Uterus (tissue), 4 donors: ENCODE measurements at places on chromosomes 3 and 15.

DNA sequence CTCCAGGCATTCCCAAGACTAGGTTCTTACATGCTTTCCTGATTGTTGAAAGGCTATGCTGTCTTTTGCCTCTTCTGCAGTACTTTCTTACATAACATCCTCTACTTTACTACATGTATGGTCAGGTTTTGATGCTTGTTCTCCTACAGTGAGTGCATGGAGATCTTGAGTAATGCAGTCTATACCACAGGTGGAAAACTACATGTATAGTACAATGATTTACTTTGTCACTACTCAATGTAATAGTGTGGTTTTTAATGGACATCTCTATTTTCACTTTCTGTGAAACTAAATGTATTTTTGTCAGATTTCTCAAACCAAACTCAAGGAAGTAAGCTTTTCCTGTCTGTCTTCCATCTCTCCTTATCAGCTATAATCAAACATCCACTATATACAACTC is 657.0 kb downstream of the TUSC7 start:
- H3K36me3 ChIP-seq, result no peaks in the 10 kb centered on the region
- H3K27ac ChIP-seq, result no peak overlapping the region
- no peaks in the 10 kb centered on the region for H3K27me3 ChIP-seq
- no peak overlapping the region for H3K4me3 ChIP-seq
- no peak for DNase-seq

DNA sequence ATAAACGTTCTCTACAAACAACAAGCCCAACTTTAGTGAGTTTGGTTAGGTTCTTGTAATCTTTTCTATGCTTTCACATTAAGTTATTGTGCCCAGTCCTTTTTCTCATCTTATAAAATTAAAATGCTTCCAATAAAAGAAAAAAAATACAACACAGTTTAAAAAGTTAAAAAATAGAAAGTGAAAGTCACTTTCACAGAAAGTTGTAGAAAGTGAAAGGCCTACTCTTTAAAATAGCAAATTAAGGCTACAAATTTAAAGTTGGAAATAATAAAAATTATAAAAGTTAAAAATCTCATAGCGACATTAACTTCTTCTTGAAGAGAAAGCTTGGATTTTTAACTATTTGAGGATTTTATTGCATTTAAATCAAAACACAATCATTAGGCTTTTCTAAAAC is 35.9 kb downstream of the CD47 start:
- no peak overlapping the region for H3K27ac ChIP-seq
- H3K27me3 ChIP-seq, result no peaks in the 10 kb centered on the region
- no peaks in the 10 kb centered on the region for H3K4me1 ChIP-seq
- no peaks in the 10 kb centered on the region for H3K36me3 ChIP-seq

- H3K27ac ChIP-seq, result no peak overlapping the region
- H3K36me3 ChIP-seq, result no peaks in the 10 kb centered on the region
- H3K27me3 ChIP-seq, result no peaks in the 10 kb centered on the region
- DNase-seq, result no peak
Observed at GRCh38 chr3:108251265-108251664, 29.0 kb upstream of the IFT57 start.

- no peaks in the 10 kb centered on the region for H3K36me3 ChIP-seq
- no peak for DNase-seq
- no peaks in the 10 kb centered on the region for H3K27me3 ChIP-seq
- no peak overlapping the region for H3K4me3 ChIP-seq
- H3K4me1 ChIP-seq, result no peaks in the 10 kb centered on the region
- no peak overlapping the region for H3K27ac ChIP-seq
Observed at GRCh38 chr3:41363830-41364523, 164.7 kb downstream of the CTNNB1 start.

DNA sequence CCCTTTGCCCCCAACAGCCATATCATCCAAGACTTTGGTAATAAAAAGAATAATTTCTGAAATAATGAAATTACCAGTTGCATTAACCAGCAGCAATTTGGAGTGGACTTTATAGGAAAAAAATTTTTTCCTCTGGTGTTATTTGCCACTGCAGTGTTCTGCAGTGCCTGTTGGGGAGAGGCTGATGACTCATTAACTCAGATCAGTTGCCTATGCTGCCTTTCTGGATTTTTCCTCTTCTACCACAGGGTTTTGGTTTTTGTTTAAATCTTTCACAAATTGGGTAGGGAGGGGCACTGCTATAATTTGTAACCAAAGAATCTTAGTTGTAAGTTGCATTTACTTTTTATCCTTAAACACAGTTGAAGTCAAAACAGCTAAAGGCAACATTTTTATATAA is 22.7 kb downstream of the ATP6V1A start:
- no peaks in the 10 kb centered on the region for H3K27me3 ChIP-seq
- no peaks in the 10 kb centered on the region for H3K36me3 ChIP-seq
- H3K4me1 ChIP-seq, result no peaks in the 10 kb centered on the region

GRCh38 chr15:90104551-90104950 is 2.3 kb upstream of the IDH2 start:
- H3K27me3 ChIP-seq, result no peaks in the 10 kb centered on the region
- H3K4me3 ChIP-seq, result no peak overlapping the region
- peaks cover 4% of the 10 kb centered on the region for H3K4me1 ChIP-seq
- no peak for DNase-seq
- H3K27ac ChIP-seq, result no peak overlapping the region

GRCh38 chr3:196418601-196419000 is 13.6 kb downstream of the UBXN7 start:
- H3K36me3 ChIP-seq, result no peaks in the 10 kb centered on the region
- no peak for DNase-seq
- H3K4me3 ChIP-seq, result no peak overlapping the region
- no peaks in the 10 kb centered on the region for H3K4me1 ChIP-seq
- H3K27ac ChIP-seq, result no peak overlapping the region

DNA sequence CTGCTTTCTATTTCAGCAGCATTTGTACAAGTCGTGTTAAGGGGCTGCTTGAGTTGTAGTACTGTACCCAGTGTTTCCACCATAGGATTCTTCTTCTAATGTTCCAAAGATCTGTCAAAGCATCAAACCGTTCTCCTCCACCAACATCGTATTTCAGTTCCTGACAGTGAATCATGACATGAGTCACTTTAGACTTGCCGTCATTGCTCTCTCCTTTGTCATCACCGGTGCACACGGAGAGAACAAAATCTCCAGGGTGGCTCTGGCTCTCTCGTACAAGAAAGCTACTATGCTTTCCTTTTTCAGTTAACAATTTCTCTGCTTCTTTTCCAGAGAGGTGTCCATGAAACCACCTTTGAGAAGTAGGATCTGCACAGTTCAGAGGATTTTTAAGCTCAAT is 270.9 kb upstream of the CCDC54 start:
- H3K27ac ChIP-seq, result no peak overlapping the region
- no peaks in the 10 kb centered on the region for H3K4me1 ChIP-seq
- no peaks in the 10 kb centered on the region for H3K27me3 ChIP-seq
- no peak for DNase-seq
- no peak overlapping the region for H3K4me3 ChIP-seq

- no peaks in the 10 kb centered on the region for H3K36me3 ChIP-seq
- H3K4me1 ChIP-seq, result peaks cover 7% of the 10 kb centered on the region
- no peaks in the 10 kb centered on the region for H3K27me3 ChIP-seq
- H3K27ac ChIP-seq, result peak within 1 kb of the TSS; percentile 98
Observed at GRCh38 chr3:122680475-122681283, at the start of gene PARP14. PARP14 (plus strand) TSS chr3:122680839; CDS start chr3:122680884, 45 bp downstream.

DNA sequence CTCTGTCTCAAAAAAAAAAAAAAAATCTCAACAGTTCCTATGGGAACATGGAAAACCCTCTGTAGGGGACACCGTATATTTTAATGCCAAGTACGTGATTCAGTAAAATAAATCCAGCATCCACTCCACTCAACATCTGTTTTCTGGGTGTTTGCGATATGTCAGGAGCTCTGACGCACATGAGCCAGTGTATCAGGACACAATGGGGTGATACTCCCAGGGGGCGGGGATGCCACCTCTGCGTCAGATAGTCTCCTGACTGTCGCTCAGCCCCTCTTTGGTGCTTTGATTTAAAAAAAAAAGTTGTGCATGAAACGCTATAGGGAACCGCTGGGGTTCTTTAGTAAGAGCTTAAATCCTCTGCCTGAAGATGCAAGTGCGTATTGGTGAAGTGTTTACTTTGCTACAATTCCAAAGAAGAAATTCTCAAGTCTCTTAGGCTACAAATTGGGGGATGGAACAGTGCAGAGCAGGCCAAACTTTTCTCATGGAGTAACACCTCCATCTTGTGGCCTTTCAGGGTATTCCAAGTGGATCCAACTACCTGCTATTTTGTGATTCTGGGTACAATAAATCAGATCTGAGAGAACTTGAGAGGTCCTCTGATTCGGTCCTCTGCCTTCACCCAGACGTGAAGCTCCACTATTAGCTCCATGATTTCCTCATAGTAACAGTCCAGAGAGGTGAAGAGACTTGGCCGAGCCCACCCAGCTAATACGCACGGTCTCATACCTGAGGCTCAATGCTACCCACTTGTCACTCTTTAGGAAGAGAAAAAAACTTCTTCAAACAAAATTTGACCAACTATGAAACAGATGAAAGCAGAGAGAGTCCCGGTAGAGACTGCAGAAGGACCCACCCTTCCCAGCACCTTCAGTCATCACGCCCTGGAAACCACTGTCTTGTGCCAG is 9.3 kb upstream of the NR2E3 start:
- H3K27me3 ChIP-seq, result no peaks in the 10 kb centered on the region
- no peak overlapping the region for H3K27ac ChIP-seq

DNA sequence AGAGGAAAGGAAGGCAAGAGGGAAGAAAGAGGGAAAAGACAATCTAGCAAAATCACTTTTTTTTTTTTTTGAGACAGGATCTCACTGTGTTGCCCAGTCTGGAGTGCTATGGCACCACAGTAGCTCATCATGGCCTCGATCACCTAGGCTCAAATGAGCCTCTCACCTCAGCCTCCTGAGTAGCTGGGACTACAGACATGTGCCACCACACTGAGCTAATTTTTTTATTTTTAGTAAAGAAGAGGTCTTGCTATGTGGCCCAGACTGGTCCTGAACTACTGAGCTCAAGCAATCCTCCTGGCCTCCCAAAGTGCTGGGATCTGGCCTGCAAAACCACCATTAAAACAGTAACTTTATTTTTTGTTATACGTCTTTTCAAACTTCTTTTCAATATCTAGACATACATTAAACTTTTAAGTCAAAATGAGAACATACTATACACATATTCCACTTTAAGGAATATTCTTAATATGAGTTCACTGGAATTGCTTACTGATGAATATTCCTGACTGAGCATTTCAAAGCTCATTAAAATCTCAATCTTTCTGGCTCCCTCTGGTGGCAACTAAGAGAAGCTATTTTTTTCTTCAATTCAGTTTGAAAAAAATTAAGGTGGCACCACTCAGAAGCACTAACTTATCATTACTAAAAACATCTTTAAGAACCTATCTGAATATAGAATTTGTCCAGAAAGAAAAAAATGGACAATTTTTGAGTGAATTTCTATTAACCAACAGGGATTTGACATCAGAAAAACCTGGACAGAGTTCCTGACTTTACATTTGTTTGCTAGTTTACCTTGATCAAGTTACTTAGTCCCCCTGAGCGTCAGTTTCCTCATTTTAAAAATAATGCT is 40.9 kb downstream of the UACA start:
- H3K4me1 ChIP-seq, result no peaks in the 10 kb centered on the region
- no peak overlapping the region for H3K27ac ChIP-seq
- no peaks in the 10 kb centered on the region for H3K27me3 ChIP-seq
- H3K36me3 ChIP-seq, result no peaks in the 10 kb centered on the region
- H3K4me3 ChIP-seq, result no peak overlapping the region

- no peaks in the 10 kb centered on the region for H3K36me3 ChIP-seq
- no peak overlapping the region for H3K27ac ChIP-seq
- H3K27me3 ChIP-seq, result no peaks in the 10 kb centered on the region
- DNase-seq, result no peak
Observed at GRCh38 chr3:6935970-6936369, 75.1 kb downstream of the GRM7 start.

- H3K27ac ChIP-seq, result no peak overlapping the region
- H3K4me3 ChIP-seq, result peak overlapping the region; percentile 68
- no peak for DNase-seq
- H3K4me1 ChIP-seq, result no peaks in the 10 kb centered on the region
- H3K27me3 ChIP-seq, result no peaks in the 10 kb centered on the region
Observed at GRCh38 chr15:79310612-79310984, 314 bp upstream of the TMED3 start.

GRCh38 chr15:51672913-51673857 is 8.1 kb upstream of the SCG3 start:
- no peaks in the 10 kb centered on the region for H3K36me3 ChIP-seq
- H3K27ac ChIP-seq, result no peak overlapping the region
- H3K4me3 ChIP-seq, result no peak overlapping the region
- no peaks in the 10 kb centered on the region for H3K27me3 ChIP-seq
- H3K4me1 ChIP-seq, result no peaks in the 10 kb centered on the region

DNA sequence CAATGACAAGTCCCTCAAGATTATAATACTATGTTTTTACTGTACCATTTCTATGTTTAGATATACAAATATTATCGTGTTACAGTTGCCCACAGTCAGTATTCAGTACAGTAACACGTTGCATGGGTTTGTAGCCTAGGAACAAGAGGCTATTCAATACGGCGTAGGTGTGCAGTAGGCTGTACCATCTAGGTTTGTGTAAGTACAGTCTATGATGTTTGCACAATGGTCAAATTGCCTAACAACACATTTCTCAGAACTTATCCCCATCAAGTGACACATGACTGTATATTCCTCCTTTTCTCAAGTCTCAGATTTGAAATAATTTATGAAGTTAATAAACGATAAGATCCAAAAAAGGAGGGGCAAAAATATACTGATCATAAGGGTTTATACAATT is 21.7 kb downstream of the ZDHHC3 start:
- H3K36me3 ChIP-seq, result no peaks in the 10 kb centered on the region
- H3K4me3 ChIP-seq, result no peak overlapping the region
- H3K27me3 ChIP-seq, result no peaks in the 10 kb centered on the region
- no peaks in the 10 kb centered on the region for H3K4me1 ChIP-seq
- no peak overlapping the region for H3K27ac ChIP-seq

- no peaks in the 10 kb centered on the region for H3K4me1 ChIP-seq
- H3K36me3 ChIP-seq, result no peaks in the 10 kb centered on the region
- H3K27me3 ChIP-seq, result no peaks in the 10 kb centered on the region
- no peak overlapping the region for H3K27ac ChIP-seq
Observed at GRCh38 chr3:13705702-13706280, 156.9 kb downstream of the FBLN2 start.

GRCh38 chr15:82855286-82856100 is 46.1 kb downstream of the WHAMM start:
- H3K4me1 ChIP-seq, result no peaks in the 10 kb centered on the region
- no peak for DNase-seq
- H3K36me3 ChIP-seq, result no peaks in the 10 kb centered on the region
- no peaks in the 10 kb centered on the region for H3K27me3 ChIP-seq

GRCh38 chr15:90994059-90994416 is 297 bp downstream of the PRC1 start:
- DNase-seq, result no peak
- no peaks in the 10 kb centered on the region for H3K4me1 ChIP-seq
- H3K36me3 ChIP-seq, result no peaks in the 10 kb centered on the region
- peak overlapping the region; percentile 76 for H3K4me3 ChIP-seq
